ENCODE measurements at places on chromosomes 2 and 18. TPM values are rescaled to one million over a fixed set of nuclear protein-coding genes. Genes with fewer than 3 reads are reported as not detected.
A peak's percentile ranks its signal among the peaks of the same experiment; 100 is the strongest.

TRIM43B gene
- total RNA-seq = not detected

ABCG5 gene
- not detected for total RNA-seq

REG3G gene
- not detected for total RNA-seq

HNMT gene
- not detected for total RNA-seq

BOLL gene
- total RNA-seq = not detected

L3MBTL4 gene
- not detected for total RNA-seq

C1QL2 gene
- total RNA-seq = not detected

DLGAP1 gene
- not detected for total RNA-seq

HAAO gene
- 1.0 TPM for total RNA-seq

TNFRSF11A gene
- 7.3 TPM for total RNA-seq

FAM117B gene
- total RNA-seq = 17.2 TPM

DNA sequence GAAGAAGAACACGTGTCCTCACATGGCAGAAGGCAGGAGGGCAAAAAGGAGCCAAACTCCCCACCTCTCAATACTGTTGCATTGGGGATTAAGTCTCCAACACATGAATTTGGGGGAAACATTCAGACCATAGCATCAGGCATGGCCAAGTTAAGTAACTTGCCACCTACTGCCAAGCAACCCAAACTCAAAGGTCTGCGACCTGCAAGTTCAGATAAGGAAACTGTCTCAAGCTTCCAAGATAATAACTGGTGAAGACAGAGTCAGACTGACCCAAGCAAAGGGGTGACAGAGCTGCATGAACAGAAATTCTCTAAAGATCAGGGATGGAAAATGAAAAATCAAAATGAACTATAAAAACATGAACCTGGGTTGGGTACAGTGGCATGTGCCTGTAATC is 188.7 kb upstream of the SIX3 start:
- H3K4me3 ChIP-seq = no peak overlapping the region
- no peak overlapping the region for H3K27ac ChIP-seq
- peaks cover 10% of the 10 kb centered on the region for H3K4me1 ChIP-seq
- no peaks in the 10 kb centered on the region for H3K27me3 ChIP-seq
- no peak for DNase-seq

DNA sequence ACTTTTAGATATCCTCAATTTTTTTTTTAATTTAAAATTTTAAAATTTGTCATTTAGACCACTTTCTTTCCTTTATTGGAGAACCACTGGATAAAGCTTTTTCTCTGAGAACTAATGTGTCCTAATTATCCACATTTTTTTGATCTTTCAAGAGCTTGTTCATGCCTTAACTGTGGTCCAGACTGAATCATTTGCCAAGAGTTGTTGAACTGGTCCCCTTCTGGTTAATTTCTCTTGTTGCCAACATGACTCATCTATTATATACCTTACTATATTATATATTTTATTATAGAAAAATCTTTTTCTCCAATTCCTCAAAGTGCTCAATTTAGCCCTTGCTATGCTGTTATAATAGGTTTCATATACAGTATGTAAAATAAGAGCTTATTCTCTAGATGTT is 53.1 kb upstream of the TMEM87B start:
- H3K27me3 ChIP-seq = no peaks in the 10 kb centered on the region
- H3K4me1 ChIP-seq = peaks cover 12% of the 10 kb centered on the region
- no peaks in the 10 kb centered on the region for H3K36me3 ChIP-seq
- DNase-seq = no peak

- peaks cover 4% of the 10 kb centered on the region for H3K27me3 ChIP-seq
- H3K36me3 ChIP-seq = no peaks in the 10 kb centered on the region
- H3K4me3 ChIP-seq = no peak overlapping the region
- peak; percentile 13 for DNase-seq
These were observed 45.6 kb downstream of the ZNF519 start for GRCh38 chr18:14086458-14087231.

DNA sequence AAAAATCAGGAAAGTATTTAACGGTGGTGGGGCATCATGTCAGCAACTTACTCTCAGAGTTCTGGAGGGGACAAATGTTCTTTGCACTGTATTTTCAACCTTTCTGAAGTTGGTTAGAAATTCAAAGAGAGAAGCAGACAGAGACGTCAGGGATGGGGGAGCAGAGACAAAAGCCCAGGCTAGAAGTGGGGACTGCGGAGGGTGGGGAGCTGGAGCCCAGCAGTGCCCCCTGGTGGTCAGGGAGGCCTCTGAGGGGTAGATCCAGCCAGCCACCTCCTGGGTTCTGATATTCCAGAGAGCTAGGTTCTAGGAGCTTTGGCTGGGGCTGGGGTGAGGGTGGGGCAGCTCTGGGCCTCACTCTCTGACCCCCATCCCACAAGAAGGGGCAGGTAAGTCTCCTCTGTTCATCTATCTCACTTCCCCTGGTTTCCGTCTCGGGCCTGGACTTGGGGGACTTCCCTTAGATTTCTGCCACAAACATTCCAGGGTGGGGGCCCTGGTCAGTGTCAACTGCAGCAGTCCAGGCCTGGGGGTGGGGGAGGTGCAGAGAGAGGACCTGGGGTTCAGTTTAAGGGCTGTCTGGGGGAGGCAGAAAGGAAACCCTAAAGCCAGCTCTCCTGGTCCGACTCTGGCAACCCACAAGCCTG is 8.9 kb downstream of the TNS1 start:
- H3K27me3 ChIP-seq = peaks cover 6% of the 10 kb centered on the region
- H3K27ac ChIP-seq = no peak overlapping the region
- peak; percentile 75 for DNase-seq
- H3K36me3 ChIP-seq = no peaks in the 10 kb centered on the region

- peaks cover 18% of the 10 kb centered on the region for H3K27me3 ChIP-seq
- no peaks in the 10 kb centered on the region for H3K36me3 ChIP-seq
- no peak for DNase-seq
- no peak overlapping the region for H3K4me3 ChIP-seq
These were observed 60.9 kb upstream of the SIX2 start for GRCh38 chr2:45070113-45070652.

GRCh38 chr18:21745231-21745630 is 4.6 kb downstream of the MIB1 start:
- DNase-seq = no peak
- H3K4me1 ChIP-seq = peaks cover 50% of the 10 kb centered on the region
- H3K27me3 ChIP-seq = no peaks in the 10 kb centered on the region
- no peak overlapping the region for H3K4me3 ChIP-seq

- no peak overlapping the region for H3K4me3 ChIP-seq
- H3K4me1 ChIP-seq = no peaks in the 10 kb centered on the region
- no peaks in the 10 kb centered on the region for H3K36me3 ChIP-seq
- H3K27me3 ChIP-seq = no peaks in the 10 kb centered on the region
These were observed 270.0 kb downstream of the CTNNA2 start for GRCh38 chr2:79782576-79783452.

GRCh38 chr2:28251337-28251736 is 141.3 kb upstream of the FOSL2 start:
- peaks cover 5% of the 10 kb centered on the region for H3K36me3 ChIP-seq
- peak; percentile 41 for DNase-seq
- H3K27me3 ChIP-seq = no peaks in the 10 kb centered on the region
- peak overlapping the region; percentile 62 for H3K27ac ChIP-seq

GRCh38 chr2:208415255-208415654 is 8.7 kb downstream of the PTH2R start:
- no peak overlapping the region for H3K27ac ChIP-seq
- no peaks in the 10 kb centered on the region for H3K36me3 ChIP-seq
- H3K4me1 ChIP-seq = no peaks in the 10 kb centered on the region

DNA sequence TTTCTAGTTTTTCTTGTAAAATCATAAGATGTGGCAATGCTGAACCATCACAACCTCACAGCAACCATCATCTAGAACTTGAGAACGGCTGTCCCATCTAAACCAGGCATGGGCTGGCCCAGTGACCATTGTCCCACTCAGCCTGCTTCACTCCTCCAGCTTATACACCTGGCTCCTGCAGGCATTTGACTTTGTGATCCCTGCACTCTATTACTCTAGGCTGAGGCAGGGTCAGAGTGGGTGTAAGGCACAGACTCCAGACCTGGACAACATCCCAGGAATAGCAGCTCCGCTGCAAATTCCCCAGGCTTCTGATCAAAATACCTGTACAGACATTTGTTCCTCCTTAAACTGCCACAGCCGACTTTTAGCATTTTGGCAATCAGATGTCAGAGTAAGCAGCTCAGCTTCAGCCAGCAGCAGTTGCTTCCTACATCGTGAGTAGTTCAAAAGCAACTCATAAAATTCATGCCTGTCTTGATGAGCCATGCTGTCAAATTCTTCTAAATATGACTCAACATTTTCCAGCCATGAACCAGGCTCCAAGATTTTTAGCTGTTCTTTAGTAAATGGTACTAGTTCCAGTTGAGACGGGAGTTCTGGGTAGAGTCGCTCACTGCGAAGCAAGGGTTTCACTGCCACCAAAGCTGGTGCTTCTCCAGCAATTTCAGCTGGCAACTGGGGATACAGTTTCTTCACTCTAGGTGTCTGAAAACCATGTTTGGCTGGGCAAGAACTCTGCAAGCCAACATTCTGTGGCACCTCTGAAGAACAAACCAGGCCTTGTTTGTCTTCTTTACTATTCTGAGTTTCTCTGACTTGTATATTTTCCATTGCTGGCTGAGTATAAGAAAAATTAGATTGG is 12.8 kb downstream of the EPG5 start:
- no peak overlapping the region for H3K27ac ChIP-seq
- no peaks in the 10 kb centered on the region for H3K27me3 ChIP-seq
- DNase-seq = no peak
- H3K36me3 ChIP-seq = peaks cover 40% of the 10 kb centered on the region

DNA sequence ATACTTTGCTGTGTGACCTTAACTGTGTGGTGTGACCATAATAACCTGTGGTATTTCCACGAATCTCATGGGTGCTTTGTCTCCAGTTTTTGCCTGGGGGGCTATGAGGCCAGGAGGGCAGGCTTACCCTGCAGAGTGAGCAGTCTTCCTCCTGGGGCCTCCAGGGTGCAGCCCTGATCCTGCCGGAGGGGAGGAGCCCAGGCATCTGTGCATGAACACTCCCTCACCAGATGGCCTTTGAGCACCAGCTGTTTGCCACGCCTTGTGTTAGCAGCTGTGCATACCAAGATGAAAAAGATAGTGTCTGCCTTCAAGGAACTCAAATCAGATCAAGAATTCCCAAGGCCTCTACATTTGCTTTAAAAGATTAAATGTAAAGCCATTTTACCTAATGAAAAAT is 75.0 kb upstream of the RBM44 start:
- peak; percentile 36 for DNase-seq
- H3K36me3 ChIP-seq = peaks cover 36% of the 10 kb centered on the region
- peaks cover 55% of the 10 kb centered on the region for H3K4me1 ChIP-seq
- no peaks in the 10 kb centered on the region for H3K27me3 ChIP-seq

GRCh38 chr18:48922801-48923730 is 27.7 kb downstream of the SMAD7 start:
- no peaks in the 10 kb centered on the region for H3K27me3 ChIP-seq
- H3K4me3 ChIP-seq = peak overlapping the region; percentile 56
- H3K4me1 ChIP-seq = peaks cover 61% of the 10 kb centered on the region
- peaks cover 42% of the 10 kb centered on the region for H3K36me3 ChIP-seq
- no peak for DNase-seq

DNA sequence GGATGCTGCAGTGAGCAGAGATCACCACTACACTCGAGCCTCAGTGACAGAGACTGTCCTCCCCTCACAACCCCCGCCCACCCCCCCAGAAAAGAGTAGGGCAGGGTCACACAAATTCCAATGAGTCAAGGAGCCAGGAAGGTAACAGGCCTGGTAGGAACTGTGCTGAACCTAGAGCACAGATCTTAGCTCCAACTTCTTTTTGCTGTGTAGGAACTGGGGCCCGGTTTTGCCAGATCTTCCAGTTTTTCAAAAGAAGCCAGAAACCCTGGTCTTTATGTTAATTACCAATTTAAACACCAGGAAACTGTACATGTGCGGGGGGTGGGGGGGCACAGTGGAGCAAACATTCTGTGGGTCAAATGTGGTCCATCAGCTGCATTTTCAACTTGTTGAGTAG is 71.0 kb downstream of the PRPF40A start:
- H3K27ac ChIP-seq = no peak overlapping the region
- no peak overlapping the region for H3K4me3 ChIP-seq
- no peaks in the 10 kb centered on the region for H3K27me3 ChIP-seq
- DNase-seq = no peak
- H3K4me1 ChIP-seq = peaks cover 2% of the 10 kb centered on the region
- H3K36me3 ChIP-seq = no peaks in the 10 kb centered on the region

- H3K27me3 ChIP-seq = no peaks in the 10 kb centered on the region
- no peak overlapping the region for H3K27ac ChIP-seq
- no peak for DNase-seq
- H3K4me3 ChIP-seq = no peak overlapping the region
- H3K36me3 ChIP-seq = no peaks in the 10 kb centered on the region
- no peaks in the 10 kb centered on the region for H3K4me1 ChIP-seq
These were observed 1820.1 kb upstream of the LRRTM1 start for GRCh38 chr2:82124629-82125028.

DNA sequence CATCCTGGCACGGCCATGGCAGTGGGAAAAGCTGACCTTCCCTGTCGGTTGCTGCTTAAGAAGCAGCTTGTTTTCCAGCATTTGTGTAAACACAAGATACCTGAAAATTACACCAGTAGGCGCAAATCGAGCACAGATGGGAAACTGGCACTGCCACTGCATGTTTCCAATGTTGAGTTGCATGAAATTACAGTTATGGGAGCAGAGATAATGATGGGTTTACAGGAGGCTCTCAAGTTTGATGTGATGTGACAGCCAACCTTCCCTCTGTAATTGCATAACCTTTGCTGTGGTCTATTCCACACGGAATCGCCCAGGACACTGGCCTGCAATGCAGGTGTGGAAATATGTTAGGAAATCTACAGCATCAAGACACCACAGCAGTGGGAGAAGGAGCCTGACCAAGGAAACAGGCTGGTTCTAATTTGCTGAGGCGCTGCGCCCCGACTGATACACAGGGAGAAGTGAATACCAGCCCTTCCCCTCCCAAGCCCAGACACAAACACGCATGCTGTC is 17.4 kb downstream of the GPR45 start:
- H3K27ac ChIP-seq = no peak overlapping the region
- no peaks in the 10 kb centered on the region for H3K27me3 ChIP-seq
- H3K4me1 ChIP-seq = no peaks in the 10 kb centered on the region
- H3K36me3 ChIP-seq = peaks cover 7% of the 10 kb centered on the region
- H3K4me3 ChIP-seq = no peak overlapping the region

- no peaks in the 10 kb centered on the region for H3K4me1 ChIP-seq
- H3K27ac ChIP-seq = no peak overlapping the region
- H3K27me3 ChIP-seq = peaks cover 18% of the 10 kb centered on the region
- no peak for DNase-seq
- H3K36me3 ChIP-seq = no peaks in the 10 kb centered on the region
These were observed 2.5 kb upstream of the GPR39 start for GRCh38 chr2:132414081-132414480.

DNA sequence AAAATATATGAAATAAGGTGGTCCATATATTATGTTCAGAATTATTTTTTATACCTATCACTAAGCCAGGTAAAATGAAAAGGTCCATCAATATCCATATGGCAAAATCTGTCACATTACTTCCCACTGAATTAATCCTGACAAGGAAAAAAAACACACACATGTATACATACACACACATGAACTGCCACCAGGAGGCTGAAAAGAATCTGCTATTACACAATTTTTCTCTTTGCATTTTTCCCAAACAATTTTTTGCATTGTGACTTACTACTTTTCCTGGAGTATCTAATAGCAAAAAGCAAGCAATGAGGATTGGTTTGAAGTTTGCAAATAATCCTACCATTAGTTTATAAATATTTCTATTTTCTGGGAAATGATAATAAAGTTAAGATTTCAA is 128.2 kb upstream of the CD226 start:
- no peaks in the 10 kb centered on the region for H3K27me3 ChIP-seq
- no peak overlapping the region for H3K4me3 ChIP-seq
- no peak for DNase-seq
- H3K36me3 ChIP-seq = peaks cover 10% of the 10 kb centered on the region
- no peak overlapping the region for H3K27ac ChIP-seq
- no peaks in the 10 kb centered on the region for H3K4me1 ChIP-seq

- no peaks in the 10 kb centered on the region for H3K4me1 ChIP-seq
- no peak overlapping the region for H3K4me3 ChIP-seq
- no peaks in the 10 kb centered on the region for H3K36me3 ChIP-seq
- no peak for DNase-seq
- no peak overlapping the region for H3K27ac ChIP-seq
These were observed 194.8 kb downstream of the ZNF804A start for GRCh38 chr2:184793176-184793575.
